ENCODE measurements at places on chromosomes 12 and 14.

GRCh38 chr12:11884116-11884515 lies 186.6 kb upstream of the BCL2L14 start:
- no peak for DNase-seq

- no peak for DNase-seq
These were observed 28.1 kb downstream of the APOBEC1 start for GRCh38 chr12:7637615-7638014.

DNA sequence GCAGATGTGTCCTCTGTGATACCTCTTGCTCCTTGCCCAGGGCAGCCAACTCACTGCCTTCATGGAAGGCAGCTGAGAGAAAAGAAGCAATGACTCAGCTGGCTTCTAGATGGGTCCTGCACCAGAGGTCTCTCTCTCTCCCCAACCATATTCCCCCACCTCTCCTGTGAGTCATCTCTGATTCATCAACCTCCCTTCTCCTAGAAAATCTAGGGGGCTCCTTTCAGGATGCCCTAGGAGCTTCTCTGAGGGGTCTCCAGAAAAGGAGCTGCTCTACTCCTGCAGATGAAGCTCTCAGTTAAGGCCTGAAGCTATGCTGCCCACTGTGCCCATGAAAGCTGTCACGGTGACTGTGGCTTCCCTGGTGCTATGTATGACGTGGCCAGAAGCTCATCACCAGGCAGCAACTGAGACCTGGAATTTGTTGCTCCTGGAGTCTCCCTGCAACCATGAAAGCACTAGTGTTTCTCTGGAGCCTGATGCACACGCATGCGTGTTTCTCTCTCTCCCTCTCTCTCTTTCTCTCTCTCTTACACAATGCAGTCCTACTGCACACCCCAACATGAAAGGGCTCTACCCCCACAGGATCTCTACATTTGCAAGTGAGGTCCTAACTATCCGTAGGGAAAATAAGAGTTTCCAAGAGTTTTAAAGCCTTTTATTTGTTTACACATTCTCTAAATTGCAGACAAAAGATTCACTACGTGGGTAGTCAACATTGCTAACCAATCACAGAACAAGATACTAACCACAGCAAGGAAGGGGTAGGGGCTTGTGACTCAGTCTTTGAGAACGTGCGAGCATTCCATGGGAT lies 285.3 kb downstream of the DPF3 start:
- no peak for DNase-seq

GRCh38 chr12:117844114-117844830 lies 124.5 kb downstream of the KSR2 start:
- no peak for DNase-seq

GRCh38 chr12:120989687-120990086 lies 11.3 kb downstream of the HNF1A start:
- no peak for DNase-seq

- DNase-seq = no peak
These were observed 234.5 kb downstream of the IPO8 start for GRCh38 chr12:30461026-30461615.

GRCh38 chr14:22410497-22410896 lies 178.5 kb downstream of the DAD1 start:
- DNase-seq = no peak

- DNase-seq = no peak
These were observed 25.0 kb downstream of the CFAP54 start for GRCh38 chr12:96514328-96514727.

DNA sequence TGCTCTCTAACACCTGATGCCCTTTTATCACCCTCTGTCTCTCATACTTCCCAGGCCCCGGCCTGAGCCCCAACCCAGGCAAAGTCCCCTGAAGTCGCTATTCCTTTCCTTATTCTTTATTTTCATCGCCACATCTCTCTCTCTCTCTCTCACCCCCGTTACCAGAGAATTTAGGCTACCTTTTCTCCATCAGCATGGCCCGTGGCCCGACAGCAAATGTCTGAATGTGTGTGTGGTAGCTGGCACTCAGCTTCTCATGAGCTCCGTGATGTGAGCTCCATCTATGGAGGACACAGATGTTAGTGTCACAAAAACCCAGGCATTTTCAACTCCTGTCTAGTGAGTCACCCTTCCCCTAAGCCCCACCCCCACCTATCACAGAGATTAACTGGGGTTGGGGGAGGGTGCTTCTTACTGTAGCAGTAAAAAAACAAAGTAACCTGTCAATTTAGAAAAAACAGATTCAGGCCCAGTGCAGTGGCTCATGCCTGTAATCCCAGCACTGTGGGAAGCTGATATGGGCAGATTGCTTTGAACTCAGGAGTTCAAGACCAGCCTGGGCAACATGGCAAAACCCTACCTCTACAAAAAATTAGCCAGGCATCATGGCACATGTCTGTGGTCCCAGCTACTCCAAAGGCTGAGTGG lies 53.8 kb downstream of the VCPKMT start:
- no peak for DNase-seq

DNA sequence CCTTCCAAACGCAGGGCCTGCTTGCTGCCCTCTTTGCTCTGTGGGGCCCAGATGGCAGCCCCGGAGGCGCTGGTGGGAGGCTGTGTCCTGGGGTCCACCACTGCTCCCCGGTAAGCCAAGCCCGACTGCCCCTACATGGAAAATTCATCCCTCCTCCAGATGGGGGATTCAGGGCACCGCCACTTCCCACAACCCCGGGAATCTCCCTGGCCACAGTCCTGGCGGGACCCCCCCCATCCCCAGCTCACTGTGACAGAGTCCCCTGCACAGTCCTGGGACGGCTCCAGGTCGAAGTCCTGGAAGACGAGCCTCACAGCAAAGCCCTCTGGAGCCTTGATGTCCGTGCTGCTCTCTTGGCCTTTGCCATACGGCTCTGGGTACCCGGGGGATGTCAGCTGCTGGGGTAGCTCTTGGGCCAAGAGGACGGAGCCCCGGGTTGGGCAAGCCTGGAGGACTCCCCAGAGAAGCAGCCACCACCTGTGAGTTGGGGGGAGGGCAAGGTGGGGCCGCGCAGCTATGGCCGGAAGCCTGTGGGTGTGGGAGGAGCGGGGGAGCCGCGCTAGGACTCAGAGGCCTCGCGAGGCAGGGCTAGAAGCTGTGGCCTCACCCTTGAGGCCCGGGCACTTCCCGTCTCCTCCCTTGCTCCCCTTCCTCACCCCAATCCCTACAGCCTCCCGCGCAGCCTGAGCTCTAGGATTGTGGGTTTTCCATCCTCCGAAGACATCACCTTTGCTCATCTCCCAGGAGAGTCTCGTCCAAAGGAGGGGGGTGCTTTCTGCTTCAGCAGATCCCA lies 815 bp downstream of the C1RL start:
- peak; percentile 81 for DNase-seq

DNA sequence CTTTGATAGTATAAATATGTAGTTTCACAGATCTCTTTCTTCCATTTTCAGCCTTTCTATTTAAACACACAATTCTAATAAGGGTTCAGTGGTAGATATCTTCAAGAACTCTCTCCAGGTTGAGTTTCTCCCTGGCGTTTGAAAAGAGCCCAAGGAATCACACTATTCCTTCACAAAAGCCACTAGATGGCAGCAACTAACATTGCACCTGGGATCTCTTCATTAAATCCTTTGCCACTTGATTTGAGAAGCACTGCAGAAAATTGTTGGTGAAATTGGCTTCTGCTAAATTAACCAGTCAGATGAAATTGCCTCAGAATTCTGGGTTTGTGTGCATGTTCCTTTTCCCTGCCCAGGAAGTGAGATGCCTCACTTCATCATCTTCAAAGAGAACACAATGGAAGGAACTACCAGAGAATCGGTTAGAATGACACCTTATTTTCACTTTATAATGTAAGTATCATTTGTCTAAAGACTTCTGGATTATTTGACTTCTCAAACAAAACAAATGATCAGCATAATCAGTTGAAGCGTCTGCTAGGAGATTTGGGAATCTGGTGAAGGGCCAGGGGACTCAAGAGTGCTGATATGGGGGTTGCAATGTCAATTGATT lies 6.8 kb downstream of the CCDC198 start:
- no peak for DNase-seq

DNA sequence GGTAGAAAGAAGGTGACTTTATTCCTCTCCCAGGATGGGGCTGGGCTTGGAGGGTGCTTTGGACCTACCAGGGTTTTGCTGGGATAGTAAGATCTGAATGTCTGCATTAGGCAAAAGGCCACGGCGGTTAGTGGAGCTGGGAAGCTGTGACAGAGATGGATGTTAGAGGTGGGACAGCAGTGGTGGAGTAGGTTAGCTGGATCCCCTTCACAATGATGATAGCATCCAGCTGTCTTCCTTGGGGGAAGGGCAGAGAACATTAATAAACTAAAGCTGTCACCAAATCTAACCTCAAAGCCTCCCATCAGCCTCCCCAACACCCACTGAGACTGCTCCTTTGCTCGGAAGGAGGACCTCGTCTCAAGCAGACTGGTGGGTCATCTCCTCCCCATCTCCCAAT lies 104.8 kb downstream of the GPATCH2L start:
- DNase-seq = no peak

DNA sequence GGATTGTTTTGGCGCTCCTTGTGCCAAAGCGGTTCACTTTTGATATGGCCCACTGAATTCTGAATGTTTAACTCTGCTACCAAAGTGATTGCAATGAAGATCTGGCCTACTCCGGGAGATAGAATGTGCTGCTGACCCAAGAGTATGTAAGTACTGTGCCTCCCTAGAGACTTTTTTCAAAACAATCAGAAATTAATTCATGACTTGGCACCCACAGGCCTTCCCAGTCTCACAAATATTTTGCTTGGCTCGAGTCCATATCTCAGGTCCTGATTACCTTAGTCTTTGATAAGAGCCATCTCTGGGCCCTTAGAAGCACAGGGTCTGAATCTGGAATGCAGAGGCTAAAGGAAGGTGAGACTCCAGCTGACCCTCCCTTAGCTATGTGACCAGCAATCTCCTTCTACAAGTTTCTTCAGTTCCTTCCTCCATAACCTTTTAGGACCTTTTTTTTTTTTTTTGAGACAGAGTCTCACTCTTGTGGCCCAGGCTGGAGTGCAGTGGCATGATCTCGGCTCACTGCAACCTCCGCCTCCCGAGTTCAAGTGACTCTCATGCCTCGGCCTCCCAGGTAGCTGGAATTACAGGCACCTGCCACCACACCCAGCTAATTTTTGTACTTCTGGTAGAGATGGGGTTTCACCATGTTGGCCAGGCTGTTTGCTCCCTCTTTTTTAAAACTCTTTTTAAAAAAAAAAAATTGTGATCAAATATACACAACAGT lies 49.5 kb upstream of the METAP2 start:
- DNase-seq = no peak

- no peak for DNase-seq
These were observed 132.1 kb downstream of the SAMD4A start for GRCh38 chr14:54698966-54699530.

DNA sequence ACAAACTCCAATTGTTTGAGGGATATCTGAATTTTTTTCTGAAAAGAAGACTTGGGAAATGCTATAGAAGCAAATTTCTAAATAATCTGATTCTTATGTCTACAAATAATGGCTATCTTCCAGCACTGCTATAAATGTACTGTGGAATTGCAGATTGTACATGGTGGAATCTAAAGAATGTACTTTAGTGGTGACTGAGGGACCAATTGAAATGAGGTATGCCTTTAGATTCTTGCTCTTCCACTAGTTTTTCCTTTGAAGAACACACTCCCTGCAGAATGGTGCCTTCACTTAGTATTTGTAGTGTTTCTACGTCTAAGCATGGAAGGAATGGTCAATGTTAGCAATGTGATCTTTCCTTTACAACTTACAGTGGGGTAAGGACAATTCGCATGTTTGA lies 11.7 kb upstream of the PRB4 start:
- DNase-seq = no peak

GRCh38 chr12:69929531-69929930 lies 104.5 kb downstream of the MYRFL start:
- no peak for DNase-seq

GRCh38 chr12:643475-644302 lies 19.6 kb downstream of the NINJ2 start:
- no peak for DNase-seq

DNA sequence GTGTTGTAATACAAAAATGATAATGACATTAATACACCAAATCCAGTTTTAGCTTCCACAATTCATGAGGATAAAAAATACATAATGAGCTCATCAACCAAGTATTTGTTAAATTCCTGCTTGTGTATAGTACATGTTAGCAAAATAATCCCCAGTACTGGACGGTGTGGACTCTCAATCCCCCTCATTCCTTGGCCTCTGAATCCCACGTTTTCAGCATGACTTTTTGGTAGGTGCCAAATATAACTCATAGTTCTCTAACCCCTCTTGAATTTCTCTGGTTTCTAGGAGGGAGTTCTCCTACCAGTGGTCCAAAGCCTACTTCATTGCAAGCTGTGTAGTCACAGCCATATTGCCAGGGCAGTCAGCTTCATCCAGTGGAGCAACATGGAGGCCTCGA lies 41.4 kb upstream of the EPS8 start:
- DNase-seq = no peak

GRCh38 chr12:88642675-88643431 lies 62.6 kb upstream of the KITLG start:
- DNase-seq = no peak

DNA sequence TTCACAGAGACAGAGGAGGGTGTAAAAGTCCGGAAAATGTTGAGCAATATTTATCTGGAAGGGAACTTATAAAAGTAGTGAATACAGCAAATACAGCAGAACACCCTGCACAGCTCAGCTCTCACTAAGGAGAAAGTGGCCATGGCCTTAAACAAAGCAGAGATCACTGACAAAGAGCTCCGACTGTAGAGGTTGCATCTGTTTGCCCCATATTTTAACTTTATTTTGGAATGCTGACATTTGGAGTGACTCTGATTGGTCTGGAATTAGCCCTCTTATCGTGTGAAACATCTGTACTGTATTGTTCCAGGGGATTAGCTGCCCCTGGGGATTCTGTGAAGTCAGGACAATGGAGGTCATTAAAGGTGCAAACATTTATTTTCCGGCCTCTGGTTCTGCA lies 1275.7 kb upstream of the FLRT2 start:
- no peak for DNase-seq

DNA sequence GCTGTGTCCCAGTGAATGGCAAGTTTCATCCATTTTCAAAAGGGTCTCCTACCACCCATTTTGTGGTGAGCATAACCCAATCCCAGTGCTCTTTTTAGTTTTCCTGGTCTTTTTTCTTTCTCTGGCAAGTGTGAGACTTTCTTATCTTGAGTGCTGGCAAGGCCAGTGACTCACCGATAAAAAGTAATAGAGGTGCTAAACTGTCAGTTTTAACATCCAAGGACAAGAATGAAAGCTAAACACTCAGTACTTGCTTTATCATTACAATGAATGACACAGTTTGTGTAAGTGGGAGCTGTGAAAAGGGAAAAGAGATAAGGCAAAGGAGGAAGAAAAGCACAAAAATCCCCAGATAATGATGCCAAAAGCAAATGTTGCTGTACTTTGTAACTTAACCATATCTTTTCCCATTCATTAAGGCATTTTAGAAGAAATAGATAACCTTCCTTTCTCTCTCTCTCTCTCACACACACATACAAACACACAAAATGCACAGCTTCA lies 4.9 kb upstream of the LRIG3 start:
- no peak for DNase-seq

- DNase-seq = no peak
These were observed 147.9 kb downstream of the ETV6 start for GRCh38 chr12:11797317-11797913.

- DNase-seq = no peak
These were observed 536 bp downstream of the PARPBP start for GRCh38 chr12:102120564-102120873.

GRCh38 chr12:76422543-76423438 lies 74.6 kb upstream of the BBS10 start:
- DNase-seq = no peak

Data from GM18507 (cell line).